ENCODE measurements at places on chromosomes 3 and 15.

DNA sequence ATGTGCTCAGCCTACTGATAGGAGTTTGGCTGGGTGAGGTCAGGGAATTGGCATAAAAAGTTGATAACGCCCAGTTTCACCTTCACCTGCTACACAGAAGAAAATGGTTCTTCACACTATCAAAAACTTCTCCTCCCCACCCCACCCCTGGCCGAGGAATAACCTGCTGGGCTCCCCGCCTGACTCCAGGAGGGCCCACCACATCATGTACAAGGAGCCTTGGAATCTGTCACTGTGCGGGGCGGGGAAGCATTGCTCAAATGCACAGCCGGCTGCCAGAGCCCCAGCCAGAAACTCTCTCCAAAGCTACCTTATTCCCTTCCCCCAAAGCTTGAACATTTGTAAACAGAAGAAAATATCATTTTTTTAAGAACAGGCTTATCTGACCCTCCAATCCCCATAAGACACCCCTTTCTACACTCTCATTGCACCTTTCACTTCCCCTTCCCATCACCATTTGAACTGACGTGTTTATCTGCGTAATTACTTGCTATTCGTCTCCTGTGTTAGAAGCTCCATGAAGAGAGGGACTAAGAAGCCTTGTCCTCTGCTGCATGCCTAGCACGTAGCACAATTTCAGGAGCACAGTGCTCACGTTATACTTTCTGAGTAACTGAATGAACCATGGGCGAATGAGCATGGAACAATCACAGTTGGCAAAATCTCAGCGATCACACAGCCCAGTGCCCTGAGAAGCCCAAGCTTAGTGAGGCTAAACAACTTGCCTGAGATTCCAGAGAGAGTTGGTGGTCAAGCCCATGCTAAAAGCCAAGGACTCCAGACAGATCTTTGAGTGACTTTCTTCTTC, 82.9 kb downstream of the HES1 start:
- DNase-seq, result no peak

DNA sequence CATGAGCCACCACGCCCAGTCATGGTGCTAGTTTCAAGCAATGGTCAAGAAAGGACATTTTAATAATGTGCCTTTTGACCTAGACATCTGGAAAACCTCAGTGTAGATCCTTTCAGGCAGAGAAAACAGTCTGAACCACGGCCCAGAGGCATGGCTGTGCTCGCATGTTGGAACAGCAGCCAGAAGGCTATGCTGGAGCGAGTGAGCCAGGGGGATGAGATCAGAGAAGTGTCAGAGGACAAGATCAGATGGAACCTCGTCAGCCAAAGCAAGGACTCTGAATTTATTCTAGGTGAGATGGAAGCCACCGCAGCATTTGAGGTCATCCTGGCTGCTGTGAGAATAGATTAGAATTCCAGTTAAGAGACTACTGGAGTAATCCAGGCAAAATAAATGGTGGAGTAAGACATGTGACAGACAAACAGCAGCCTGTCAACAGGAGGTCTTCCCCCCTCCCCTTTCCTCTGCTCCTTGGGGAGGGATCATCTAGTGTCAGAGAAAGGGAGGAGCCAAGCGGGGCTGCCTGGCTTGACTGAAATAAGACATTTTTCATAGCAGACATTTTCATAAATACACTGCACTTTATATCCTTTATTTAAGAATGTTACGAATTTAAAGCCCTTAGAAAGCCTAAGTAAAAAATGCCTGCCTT, 40.4 kb upstream of the ACKR4 start:
- DNase-seq, result no peak

DNA sequence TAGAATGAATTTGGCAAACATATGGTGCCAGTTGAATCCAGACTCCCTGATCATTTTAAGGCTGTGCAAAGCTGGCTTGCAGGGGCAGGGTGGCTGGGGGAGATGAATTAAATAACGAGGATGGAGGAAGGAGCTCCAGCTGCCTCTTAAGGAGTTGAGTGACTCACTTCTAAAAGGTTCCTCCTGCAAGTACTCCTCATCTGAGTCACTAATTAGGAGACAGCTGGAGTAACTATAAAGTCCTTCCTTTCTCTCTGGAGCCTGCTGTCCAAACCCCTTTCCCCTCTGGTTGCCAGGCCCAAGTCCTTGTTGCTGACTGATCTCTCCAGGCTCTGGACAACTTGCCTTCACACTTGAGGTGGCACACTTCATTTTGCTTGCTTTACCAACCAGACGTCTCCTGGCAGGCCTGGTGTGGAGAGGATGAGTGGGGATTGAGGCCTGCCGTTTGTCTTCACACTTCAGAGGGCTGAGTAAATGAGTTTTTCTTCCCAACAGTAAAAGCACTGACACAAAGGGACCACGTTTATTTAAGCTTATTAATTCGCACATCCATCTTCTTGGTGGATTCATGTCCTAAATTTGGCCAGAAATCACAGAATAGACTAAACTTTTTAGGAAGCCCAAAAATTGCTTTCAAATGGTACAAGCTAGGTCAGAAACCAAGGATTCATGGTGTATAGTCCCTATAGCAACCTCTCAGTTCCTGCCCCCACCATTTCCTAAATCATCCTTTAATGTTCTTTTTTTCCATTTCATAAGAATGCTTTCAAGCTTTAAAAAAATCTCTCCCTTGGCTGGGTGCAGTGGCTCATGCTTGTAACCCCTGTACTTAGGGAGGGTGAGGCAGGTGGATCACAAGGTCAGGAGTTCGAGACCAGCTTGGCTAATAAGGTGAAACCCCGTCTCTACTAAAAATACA, 90.5 kb upstream of the MYRIP start:
- DNase-seq, result no peak

DNA sequence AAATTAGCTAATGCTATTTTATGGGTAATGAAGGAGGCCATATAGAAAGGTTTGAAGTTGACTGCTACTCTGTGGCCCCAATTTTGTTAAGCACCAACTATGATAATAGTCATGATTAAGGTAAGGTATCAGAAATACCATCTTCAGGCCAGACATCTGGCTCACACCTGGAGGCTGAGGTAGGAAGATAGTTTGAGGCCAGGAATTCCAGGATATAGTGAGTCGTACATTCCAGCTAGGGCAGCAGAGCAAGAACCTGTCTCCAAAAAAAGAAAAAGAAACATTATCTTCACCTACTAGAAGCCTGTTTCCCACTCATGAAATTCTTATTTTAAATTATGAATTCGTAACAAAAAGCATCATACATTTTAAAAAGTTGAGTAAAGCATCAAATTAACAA, 64.4 kb downstream of the LRRC28 start:
- no peak for DNase-seq

DNA sequence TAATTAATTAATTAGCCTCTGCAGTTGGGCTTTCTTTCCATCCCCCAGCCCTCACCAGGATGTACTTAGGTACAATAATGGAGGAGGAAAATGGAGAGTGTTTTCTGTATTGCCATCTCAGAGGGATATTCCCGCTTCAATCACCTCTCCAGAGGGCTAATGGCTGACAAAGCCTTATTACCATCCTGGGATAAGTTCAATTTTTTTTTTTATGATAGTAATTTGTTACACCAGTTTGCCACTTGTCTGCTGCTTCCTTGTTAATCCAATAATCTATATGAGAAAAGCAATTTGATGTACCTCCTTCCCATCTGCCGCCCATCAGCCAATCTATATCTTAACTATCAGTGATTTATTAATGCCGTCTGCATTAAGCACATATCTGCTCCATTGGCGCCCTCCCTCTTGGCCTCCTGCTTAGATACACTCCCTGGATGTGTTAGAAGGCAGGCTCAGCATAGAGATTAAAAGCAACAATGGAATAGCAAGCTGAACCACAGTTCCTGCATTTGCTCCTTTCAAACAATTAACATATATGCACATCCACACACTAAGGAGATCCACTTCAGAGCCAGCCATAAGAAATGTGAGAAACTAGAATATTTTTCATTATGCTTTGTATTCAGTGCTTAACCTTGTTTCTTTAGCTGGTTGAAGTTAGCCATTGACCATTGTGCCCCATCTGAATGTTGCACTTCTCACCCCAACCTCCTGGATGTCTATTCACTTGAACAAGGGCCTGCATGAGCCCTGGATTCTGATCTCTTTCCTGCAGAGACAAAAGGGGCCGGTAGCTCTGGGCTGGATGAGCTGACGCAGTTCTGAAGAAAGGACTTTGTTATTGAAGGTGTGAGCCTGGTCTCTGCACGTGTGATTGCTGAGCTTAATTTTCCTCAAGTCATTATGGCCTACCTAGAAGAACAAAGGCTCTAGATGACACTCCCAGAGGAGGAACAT, 237.3 kb upstream of the GAP43 start:
- no peak for DNase-seq

DNA sequence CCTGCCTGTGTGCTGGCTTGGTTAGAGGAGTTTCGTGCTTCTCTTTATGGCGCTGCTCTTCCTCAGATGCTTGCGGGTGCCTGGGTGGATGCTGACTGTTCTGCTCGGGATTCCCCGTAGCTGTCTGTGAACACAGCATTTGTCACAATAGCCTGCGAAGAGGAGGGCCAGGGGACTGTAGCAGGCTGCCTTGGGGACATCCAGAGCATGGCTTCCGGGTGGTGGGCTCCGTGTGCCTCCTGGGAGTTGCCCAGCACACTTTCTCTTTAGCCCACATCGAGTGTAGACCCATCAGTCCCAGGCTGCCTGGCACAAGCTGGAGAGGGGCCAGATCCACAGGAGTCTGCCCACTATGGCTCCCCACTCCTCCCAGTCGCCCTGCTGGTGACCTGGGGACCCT, 22.4 kb downstream of the LRRK1 start:
- no peak for DNase-seq

DNA sequence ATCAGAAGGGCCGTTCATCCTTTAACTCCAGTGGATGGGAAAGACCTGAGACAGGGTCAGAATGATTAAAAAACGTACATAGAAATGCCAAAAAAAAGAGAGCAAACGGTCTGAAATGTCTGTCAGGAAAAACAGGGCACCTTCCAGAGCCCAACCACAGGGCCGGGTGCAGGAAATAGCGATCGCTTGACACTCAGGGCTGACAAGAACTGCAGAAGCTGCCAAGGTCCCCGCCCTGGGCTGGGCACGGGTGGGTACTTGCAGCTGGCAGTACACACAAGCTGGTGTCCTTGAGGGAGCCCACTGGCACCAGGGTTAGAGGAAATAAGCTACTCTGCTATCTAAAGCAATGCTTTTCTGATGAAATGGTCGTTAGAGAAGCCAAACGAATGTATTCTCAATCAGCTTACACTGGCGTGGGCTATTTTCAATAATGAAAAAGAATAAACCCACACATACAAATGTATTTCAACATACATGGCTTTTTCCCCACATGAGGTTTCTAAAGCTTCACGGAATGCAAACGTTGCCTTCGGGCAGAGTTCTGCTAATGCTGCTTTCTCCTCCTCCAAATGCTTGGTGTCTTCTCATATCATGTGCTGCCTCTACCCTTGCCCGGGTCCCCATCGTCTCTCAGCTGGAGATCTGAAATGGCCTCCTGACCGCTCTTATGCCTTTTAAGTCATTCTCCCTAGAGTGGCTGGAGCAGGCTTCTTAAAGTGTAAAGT, 15.6 kb downstream of the FRMD4B start:
- DNase-seq, result no peak

DNA sequence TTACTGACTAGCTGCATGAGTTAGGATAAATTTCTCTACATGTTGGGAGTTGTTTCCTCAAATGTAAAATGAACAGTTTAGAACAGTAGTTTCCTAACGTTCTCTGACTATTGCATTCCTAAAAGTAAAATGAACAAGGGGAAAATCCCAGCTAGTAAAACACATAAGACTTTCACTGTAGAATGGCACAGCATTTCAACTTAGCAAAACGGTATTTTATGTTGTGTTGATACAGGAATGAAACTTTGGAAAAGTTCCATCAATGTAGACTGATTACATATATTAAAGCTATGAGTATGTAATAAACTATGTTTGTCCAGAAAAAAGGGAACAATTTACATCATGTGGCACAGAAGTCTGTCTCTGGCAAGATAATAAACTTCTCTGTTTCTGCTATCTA, 297.4 kb upstream of the EPHA3 start:
- DNase-seq, result no peak

DNA sequence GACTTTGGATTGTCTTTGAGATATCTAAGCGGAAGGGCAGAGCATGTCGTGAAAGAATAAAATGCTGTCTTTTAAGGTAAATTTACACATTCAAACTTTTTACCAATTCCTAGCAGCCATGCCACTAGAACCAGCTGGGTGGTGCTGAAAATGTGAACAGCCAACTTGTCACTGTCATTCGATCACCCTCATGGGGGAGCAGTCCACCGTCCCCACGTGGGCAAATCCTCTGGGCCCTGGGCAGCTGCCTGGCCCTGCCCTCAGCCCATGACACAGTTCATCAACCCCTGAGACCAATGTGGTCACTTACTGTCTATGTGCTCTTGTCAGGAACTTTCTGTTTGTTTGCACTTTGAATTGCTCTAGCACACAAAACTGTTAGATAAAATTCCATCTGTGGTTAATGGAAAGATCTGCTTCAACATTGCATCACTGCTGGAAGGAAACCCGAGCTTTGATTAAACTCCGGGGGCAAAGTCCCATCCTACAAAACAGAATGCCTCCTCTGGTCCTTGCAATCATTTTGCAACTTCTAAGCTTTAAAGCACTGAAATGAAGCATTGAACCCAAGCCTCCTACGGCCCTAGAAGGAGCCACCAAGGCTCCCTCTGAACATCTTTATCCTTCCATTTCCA, 50.1 kb downstream of the PCSK6 start:
- DNase-seq, result no peak

DNA sequence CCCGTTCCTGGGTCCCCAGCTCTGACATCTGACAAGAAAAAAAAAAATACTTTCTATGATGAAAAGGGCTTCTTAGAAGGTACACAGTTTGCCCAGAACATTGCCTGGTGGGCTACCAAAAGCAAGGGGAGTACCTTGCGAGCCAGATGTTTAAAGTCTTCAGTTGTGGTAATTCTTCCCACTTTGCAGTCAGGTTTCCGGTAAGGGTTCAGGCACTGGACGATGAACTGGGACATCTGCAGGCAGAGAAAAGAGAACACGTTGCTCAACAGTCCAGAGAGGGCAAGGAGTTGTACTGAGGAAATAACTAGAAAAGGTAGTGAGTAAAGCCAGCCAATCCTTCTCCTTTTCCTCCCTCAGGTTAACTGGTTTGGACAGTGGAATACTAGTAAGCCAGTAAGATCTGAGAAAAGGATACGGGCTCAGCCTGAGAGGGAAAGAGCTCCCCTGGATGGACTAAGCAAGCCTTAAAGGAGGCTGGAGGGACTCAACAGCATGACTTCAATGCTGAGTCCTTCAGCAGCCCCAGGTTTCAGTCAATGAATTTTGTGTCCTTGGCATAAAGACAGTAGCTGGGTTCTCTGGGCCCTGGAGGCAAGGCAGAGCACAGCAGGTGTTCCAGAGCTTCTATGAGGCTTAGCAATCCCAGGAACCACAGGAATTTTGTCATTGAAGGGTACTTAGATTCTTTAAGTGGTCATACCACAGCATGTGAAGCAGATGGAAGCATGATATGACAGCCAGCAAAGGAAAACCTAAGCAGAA, 38.2 kb downstream of the NBEAL2 start:
- no peak for DNase-seq

DNA sequence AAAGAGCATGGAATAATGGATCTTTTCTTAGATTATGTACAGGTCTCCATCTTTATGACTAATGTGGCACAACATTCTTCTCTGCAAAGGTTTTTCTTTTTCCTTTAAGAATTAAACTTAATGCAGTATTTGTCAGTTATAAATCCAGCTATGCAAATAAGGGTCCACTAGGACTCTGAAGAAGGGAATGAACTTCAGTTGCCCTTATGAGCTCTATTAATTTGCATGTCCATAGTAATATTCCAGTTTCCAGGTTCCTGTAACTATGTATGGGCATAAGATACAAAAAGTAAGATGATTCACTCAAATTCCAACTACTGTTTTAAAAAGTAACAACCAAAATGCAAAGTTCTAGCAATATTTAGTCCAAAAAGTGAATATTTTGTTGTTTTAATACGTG, 337.4 kb downstream of the NLGN1 start:
- no peak for DNase-seq
